ENCODE measurements at places on chromosomes 13 and 19.
A peak's percentile ranks its signal among the peaks of the same experiment; 100 is the strongest.

DNA sequence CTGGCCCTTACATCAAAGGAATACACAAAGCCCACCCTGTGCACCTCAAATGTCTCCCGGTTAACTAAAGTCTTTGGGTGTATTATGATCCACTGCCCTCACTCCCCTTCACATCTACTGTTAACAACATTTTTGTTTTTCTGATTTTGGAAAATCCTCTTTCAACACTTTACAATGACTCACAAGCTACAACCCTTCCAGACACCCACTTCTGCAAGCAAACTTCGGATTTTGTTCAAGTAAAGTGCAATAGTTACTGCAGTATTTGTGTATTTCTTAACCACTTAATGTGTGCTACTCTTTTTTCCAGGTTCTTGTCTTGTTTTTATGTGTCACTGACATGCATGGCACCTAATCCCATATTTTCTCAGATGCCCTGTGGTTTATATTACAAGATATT is 101.1 kb downstream of the EDNRB start:
- no peak for DNase-seq

- DNase-seq = no peak
These were observed 1.4 kb upstream of the PAN3 start for GRCh38 chr13:28136916-28137315.

GRCh38 chr19:44942067-44942571 is at the start of gene APOC4:
TSS of gene APOC4 (plus strand) at chr19:44942237. CDS start at chr19:44942278, 41 bp downstream.
- no peak for DNase-seq

GRCh38 chr13:44938854-44939253 is 50.4 kb downstream of the NUFIP1 start:
- DNase-seq = no peak

GRCh38 chr13:94557684-94558235 is 38.2 kb downstream of the TGDS start:
- DNase-seq = no peak

- DNase-seq = peak; percentile 21
These were observed 9.7 kb downstream of the EFNA2 start for GRCh38 chr19:1295169-1296012.

DNA sequence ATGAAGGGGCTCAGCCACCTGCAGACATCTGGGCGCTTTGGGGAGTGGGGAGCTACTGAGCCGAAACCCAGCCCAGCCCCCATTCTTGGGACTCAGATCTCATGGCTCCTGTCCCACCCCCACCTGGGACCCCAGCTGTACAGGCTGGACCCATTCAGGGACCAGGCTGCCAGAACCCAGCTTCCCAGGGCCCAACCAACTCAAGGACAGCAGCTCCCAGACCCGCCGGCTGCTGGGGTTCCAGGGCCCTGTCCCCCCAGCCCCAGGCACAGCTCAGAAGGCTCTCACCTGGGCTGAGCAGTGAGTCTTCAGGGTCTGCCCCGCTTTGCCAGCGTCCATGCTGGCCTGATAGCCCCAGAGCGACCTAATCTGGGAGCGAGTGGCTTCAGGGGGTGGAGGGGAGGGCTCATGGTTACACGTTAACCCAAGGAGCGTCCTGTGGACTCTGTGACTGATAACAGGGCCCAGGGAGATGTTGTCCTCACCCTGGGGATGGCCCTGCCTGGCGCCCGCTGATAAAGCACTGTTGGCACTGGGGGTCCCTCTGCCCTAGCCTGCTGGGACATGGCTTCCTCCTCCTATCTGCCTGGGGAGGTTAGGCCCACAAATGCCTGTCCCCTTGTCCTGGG is at the start of gene TMEM86B:
Gene TMEM86B, minus strand, starts transcription at position 361 of the 629 bp plus-strand sequence. Its CDS starts 22 bp downstream, at position 339.
- no peak for DNase-seq

GRCh38 chr19:14972676-14973075 is 7.0 kb downstream of the SLC1A6 start:
- DNase-seq = no peak

GRCh38 chr13:75458696-75459422 is 23.1 kb downstream of the TBC1D4 start:
- no peak for DNase-seq

DNA sequence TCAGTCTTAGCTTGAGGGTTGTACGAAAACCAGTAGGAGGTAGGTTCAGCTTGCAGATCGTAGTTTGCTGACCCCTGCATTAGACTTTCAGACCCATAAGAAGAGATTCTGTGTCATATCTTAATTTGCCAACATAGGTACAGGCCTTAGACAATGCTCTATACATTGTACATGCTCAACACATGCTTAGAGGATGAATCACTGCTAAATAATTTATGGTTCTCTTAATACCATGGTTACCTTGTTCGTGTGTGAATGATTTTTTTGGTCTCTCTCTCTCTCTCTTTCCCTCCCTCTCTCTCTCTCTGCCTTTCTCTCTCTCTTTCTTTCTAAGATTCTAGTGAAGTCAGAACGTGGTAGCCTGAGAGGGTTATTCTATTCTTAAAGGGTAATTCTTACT is 112.2 kb downstream of the FGF14 start:
- DNase-seq = no peak

DNA sequence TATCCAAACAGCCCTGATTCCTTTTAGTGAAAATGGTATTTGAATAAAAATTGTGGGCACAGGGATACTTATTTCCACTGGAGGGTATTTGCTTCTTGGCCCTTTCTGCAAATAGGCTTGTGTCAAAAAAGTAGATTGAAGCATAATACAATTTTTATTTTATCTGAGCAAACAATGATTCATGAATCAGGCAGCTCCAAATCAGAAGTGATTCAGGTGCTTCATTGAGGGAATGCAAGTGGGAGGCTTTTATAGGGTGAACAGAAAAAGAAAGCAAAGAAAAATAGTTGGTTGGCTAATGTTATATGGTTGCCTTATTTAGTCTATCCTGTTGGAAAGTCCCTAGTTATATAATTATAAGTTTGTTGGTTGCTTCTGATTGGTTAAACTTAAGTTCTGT is 117.9 kb downstream of the ITGBL1 start:
- DNase-seq = no peak

DNA sequence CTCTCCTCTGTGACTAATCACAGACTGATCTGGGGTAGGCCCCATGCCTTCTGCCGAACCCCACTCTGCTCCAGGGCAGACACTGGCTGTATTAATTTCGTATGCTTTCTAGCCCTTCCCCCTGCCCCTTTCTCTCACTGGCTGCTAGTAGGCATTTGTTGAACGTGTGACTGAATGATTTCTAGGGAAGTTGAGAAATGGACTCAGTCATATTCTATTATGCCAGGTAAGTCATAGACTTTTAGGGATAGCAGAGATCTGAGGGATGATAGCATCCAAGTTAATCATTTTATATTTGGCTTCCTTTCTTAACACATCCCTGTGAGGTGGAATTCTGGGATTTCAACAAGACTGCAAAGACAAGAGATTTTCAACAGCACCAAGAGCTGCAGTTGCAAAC is 166.4 kb downstream of the FGF9 start:
- no peak for DNase-seq

- DNase-seq = no peak
These were observed 1.0 kb downstream of the FNDC3A start for GRCh38 chr13:48976576-48977285.

DNA sequence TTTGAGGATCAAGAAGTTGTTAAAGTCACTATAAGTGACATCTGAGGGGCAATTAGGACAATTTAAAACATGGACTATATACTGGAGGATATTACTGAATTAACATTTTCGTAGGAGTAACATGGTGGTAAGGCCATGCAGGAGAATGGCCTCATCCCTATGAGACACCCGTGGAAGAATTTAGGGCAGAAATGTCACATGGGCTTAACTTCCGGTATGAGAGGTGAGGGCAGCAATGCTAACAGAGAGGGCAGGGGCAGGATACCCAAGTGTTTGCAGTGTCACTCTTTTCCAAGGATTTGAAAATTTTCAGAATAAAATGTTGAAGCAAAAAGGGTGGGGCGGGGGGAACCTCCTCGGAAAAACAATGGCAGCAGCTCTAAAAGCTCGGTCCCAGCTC is 23.6 kb downstream of the RANBP3 start:
- no peak for DNase-seq

GRCh38 chr13:53781941-53782340 is 753.3 kb downstream of the OLFM4 start:
- no peak for DNase-seq

DNA sequence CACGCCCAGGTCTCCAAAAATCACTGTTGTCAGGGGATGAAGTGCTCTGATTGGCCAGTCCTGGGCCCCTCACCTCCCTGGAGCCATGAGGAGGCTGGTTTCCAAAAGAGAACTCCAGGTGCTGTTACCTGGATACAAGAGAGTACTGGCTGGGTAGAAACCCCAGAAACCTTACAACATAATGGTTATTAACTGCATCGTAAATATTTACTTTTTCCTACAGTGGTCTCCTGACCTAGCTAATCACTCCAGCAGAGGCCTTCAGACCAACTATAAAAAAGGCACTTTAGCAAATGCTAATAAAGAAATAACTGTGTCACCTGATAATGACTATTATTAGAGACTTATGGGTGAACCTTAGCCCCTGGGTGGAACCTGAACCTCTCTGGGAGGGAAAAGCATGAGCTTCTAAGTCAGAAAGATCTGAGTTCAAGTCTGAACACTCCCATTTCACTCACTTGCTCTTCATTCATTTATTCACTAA is 1.5 kb upstream of the IGSF23 start:
- no peak for DNase-seq

GRCh38 chr19:32802840-32803239 is 66.7 kb downstream of the SLC7A9 start:
- no peak for DNase-seq

DNA sequence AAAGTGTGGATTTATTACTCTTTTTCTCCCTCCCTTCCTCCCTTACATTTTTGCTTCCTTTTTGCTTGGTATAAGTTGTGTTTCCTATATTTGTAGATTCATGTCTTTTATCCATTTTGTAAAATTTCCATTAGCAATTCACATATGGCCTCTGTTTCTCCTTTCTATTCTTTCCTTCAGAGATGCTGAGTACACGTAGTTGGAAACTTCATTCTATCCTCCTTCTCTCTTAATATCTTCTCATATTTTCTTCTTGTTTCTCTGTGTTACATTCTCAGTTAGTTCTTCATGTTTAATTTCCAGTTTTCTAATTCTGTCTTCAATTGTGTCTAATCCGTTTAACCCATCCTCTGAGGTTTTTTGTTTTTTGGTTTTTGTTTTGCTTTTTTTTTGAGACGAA is 188.9 kb downstream of the ZIC5 start:
- DNase-seq = no peak

GRCh38 chr13:46197299-46198048 is 14.3 kb upstream of the LRRC63 start:
- no peak for DNase-seq

- no peak for DNase-seq
These were observed 108.6 kb downstream of the COL4A2 start for GRCh38 chr13:110415669-110416068.

DNA sequence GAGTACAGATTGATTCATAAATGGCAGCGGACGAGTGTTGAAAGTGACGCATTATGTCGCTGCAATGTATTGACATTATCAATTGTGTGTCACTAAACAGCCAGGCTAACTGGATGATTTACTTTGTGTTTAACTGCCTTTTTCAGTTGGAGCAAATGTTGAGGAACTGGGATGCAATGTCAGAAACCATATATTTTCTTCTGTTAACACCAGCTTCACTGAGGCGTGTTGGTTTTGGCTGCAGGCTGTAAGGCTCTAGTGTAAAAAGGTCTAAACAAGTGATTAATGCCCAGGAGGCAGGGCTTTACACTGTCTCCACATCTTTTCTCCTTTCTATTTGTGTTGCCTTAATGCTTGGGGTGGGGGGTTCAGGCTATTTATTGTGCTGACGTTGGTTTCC is 80.1 kb downstream of the GGACT start:
- DNase-seq = no peak

GRCh38 chr19:52492994-52493470 is 34.4 kb upstream of the ZNF808 start:
- DNase-seq = no peak

- DNase-seq = no peak
These were observed 1303.4 kb downstream of the PCDH9 start for GRCh38 chr13:65926750-65927171.

DNA sequence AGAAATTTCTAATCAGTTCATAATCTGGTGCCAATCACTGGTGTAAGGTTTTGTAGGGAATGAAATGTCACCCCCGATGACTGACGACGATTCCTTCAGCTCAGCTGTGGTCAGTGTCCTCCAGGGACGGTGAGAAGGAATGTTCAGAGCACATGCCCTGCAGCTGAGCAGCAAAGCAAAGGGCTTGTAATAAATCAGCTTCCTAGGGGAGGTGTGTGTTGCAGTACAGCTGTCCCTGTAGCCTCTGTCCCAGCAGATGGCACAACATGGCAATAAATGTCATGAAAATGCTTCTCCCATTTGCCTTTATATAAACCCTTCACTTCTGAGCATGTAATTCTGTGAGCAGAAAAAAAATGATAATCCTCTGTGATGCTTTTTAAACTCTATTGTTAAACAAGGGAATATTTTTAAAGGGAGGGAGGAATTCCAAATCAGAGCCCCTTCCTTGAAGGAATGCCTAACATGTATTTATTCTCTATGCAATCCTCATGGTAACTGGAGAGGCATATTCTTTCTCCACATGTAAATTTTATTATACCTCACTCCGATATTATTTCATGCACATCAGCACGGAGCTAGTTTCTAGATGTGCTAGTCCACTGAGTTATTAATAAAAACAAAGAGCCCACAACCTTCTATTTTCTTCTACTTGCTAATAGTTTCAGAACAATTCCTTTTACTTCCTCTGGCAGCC is 102.5 kb downstream of the FAM216B start:
- no peak for DNase-seq

DNA sequence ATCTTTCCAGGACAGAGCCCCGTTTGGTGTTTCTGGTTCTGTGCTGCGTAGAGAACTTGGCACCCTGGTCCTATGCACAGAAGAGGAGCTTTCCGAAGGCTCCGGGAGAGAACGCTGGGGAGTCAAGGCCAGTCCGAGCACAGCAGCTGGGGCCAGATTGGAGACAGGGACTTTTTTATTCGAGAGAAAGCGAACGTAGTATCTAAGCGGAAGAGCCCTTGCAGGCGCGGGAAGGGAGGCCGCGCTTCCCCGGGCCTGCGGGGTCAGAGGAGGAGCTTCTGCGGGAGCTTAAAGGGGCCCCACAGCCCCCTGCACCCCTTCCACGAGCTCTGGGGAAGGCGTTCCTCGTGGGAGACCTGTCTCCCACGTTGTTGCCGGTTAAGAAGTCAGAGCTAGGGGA is 48.6 kb upstream of the ARHGEF7 start:
- no peak for DNase-seq

GRCh38 chr13:108993346-108993745 is 363.9 kb downstream of the MYO16 start:
- DNase-seq = no peak

DNA sequence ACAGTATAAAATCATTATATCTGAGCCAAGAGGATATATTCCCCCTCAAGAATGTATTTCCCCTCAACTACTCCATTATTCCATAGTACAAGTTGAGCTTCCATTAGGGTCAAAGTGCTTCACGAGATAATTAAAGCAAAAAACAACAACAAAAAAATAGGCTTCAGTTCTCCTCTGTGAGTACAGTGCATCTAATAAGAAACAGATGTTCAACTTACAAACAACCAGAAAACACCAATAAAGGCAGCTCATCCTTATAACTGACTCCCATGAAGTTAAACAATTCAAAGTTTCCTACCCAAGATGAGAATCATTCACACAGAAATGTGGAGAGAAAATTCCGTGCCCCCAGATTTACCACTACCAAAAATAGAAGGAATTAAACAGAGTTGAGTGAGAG is 854.4 kb downstream of the PCDH9 start:
- DNase-seq = no peak

Measured in stimulated activated CD8-positive, alpha-beta memory T cell treated with anti-CD3 and anti-CD28 coated beads, Interleukin-4, amount 100 ng/mL, for 1 hour (primary cell).